CD4-positive, alpha-beta T cell (primary cell): ENCODE measurements at places on chromosomes 12 and 14.
A peak's percentile ranks its signal among the peaks of the same experiment; 100 is the strongest.

- no peak for DNase-seq
Observed at GRCh38 chr14:71647086-71647784, 285.0 kb upstream of the RGS6 start.

GRCh38 chr12:15090441-15090840 lies 117.6 kb downstream of the PDE6H start:
- no peak for DNase-seq

DNA sequence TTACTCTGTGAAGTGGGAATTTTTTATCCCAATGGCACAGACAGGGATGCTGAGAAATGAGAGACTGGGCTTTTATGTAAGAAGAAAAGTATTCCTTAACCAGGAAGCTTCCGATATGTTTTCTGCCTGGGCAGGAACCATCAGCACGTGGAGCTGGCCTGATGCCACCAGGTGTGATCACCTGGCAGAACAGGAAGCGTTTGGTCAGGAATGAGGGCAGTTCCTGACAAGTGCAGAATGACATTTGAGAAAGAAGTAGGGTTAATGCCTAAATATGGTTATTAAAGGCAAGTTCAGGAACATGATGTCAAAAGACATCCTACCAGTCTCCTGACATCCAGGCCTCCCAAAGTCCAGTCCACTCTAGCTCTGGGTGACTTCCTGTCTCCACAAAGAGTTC lies 210.3 kb downstream of the NUAK1 start:
- DNase-seq: no peak

- DNase-seq: no peak
Observed at GRCh38 chr12:3453990-3454680, 36.9 kb upstream of the PRMT8 start.

- no peak for DNase-seq
Observed at GRCh38 chr12:46785382-46785781, 40.4 kb downstream of the SLC38A4 start.

DNA sequence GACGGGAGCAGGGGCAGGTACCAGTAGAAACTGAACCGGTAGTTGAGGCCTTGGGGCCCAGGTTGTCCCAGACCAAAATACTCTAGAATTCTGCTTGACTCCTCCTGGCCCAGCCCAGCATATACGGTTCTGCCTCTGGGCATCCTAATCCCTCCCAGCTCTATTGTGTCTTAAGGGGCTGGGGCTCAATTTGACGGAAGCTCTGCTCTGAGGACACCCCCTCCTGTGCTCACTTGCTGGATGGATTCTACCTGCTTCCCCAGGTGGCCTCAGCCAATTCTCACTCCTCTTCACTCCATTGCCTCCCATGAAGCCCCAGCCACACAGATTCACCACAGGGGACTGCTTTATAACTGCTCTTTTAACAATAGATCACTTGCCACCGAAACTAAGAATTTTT lies 219.5 kb upstream of the FKBP4 start:
- DNase-seq: no peak

DNA sequence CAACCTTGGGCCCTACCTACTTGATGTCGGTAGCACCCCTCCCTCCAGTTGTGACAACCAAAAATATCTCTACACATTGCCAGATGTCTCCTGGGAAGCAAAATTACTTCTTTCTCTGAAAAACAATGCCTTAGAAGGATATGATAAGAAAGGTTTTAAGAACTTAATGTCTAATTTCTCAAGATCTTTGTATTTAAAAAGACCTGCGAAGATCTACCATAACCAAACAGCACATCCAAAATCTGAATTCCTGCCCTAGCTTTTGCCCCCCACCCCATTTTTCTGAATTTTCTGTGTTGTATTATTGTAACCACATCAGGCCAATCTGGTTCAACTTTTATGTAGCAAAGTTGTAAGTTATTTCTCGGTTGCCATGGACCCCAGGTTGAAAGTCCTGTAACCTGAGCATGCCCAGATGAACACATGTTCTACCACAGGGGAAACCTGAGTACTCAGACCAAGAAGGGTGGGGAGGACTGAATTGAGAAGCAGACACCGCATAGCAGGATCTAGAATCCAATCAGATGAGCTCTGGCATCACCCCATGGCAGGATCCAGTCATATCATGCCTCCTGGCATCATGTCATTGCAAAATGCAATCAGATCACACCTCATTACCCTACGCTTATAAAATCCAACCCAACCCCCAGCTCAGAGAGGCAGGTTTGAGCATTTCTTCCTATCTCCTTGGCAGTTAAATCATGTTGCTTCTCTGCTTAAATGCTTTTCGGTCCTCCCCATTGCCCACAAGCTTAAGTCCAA lies 8.7 kb downstream of the TMEM253 start:
- DNase-seq: no peak

DNA sequence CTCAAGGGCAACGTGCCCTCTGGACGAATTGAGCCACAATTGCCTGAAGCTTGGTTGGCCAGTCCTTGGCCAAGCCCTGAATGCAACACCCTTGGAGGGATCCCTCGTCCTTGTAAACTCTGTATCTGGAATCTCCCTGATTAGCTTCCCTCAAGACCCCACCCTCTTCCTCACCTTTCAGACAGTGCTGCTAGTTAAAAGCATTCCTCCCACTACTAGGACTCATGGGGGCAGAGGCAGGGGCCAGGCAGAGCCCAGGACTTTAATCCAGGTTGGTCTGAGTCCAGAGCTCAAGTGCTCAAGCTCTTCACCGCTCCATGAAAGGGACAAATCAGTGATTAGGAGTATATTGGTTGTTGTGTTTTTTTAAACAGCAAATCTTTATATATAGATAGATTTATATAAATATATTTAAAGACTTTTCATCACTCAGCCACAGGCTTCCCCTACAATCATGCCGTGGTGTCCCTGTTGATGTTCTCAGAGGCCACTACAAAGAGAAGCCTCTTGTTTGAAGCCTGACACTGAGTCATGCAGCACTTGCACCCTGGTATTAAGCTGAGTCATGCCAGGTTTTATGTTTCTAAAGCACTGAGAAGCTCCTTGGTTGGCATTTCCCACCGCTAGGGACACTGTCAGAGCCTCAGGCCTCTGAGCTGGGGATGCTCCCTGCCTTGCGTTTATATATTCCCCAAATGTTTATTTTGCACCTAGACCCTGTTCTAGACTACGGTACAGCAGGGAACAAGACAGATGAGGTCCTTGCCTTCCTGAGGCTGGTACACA lies 53.8 kb upstream of the GSC start:
- no peak for DNase-seq

DNA sequence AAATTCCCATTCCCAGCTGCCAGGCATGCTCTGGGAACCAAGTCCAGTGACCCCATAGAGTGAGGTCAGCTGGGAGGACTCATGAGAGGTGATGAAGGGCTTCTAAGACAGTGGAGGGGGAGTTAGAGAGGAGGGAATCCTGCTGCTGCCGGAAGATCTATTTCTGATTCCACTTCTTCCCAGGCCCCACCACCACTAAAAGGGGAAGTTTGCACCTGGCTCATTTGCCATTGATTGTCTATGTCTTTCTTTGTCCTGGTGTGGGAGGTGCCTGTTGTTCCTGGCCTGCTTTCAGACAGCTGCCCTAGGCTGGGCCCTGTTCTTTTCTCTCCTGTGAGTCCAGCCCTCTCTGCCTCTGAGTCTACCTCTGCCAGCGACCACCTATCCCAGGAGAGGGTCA lies 3.0 kb upstream of the KRT6A start:
- no peak for DNase-seq

GRCh38 chr12:28899951-28900350 lies 249.1 kb upstream of the FAR2 start:
- no peak for DNase-seq

- no peak for DNase-seq
Observed at GRCh38 chr12:110742096-110742717, 484 bp downstream of the PPP1CC start.

- no peak for DNase-seq
Observed at GRCh38 chr14:61560323-61560722, 135.0 kb upstream of the HIF1A start.

DNA sequence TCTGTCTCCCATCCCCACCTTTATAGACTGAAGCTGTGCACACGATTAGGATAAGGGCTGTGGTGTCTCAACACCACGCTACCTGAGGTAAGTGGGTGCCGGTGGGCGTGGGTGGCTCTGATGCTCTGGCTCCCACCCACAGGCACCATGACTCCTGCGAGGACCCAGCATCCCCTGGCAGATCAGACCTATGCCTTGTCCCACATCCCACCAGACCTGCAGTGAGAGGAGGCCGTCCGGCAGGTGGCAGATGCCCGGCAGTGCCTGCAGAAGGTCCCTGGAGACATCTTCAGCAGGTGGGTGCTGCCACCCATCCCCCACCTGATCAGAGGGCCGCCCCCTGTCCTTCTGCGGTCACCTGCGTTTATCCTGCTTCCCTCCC lies 104.4 kb upstream of the PRB2 start:
- DNase-seq: no peak

GRCh38 chr14:81533212-81533535 lies 479 bp downstream of the SEL1L start:
- no peak for DNase-seq

DNA sequence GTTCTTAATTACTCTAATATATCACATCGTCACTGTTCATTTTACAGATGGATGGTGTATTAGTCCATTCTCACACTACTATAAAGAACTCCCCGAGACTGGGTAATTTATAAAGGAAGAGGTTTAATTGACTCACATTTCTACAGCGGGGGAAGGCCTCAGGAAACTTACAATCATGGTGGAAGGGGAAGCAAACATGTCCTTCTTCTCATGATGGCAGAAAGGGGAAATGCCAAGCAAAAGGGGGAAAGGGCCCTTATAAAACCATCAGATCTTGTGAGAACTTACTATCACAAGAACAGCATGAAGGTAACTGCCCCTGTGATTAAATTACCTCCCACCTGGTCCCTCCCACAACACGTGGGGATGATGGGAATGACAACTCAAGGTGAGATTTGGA lies 6.5 kb downstream of the TMBIM4 start:
- no peak for DNase-seq

- no peak for DNase-seq
Observed at GRCh38 chr12:109607618-109608017, 34.0 kb downstream of the MVK start.

DNA sequence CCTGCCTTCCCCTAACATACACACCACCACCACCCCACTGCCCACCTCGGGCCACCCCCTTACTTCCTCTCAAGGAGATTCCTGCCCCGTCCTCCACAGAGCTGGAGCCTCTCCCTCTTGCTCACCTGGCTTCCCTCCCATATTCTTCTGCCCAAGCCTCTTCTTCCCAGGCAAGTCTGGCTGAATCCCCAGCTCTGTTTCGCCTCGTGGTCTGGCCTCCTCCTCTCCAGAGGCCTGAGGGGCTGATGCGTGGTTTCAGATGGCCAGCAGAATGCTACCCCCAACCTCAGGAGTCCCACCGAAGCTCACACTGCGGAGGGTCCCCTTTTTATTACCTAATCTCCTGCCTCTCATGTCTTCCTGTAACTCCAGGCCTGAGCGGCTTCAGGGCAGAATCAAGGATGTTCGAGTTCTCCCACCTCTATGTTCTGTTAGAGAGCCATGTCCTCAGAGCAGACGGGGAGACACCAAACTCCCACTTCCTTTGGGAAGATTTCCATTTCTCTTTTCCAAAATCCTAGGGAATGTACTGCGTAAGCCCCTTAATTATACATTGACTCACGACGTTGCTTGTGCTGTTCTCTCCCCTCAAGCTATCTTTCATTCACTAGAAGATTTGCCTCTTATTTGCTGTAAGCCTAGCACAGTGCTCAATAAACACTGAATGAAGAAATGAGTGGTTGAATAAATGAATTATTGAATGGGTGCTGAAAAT lies 33.9 kb upstream of the LTBP2 start:
- DNase-seq: no peak

GRCh38 chr12:7441216-7441615 lies 2.7 kb downstream of the CD163L1 start:
- DNase-seq: no peak

GRCh38 chr14:68814539-68815297 lies 21.9 kb upstream of the ZFP36L1 start:
- peak; percentile 50 for DNase-seq

GRCh38 chr14:42523666-42524065 lies 917.0 kb downstream of the LRFN5 start:
- no peak for DNase-seq

GRCh38 chr12:79897617-79898016 lies 37.3 kb downstream of the PPP1R12A start:
- DNase-seq: no peak

DNA sequence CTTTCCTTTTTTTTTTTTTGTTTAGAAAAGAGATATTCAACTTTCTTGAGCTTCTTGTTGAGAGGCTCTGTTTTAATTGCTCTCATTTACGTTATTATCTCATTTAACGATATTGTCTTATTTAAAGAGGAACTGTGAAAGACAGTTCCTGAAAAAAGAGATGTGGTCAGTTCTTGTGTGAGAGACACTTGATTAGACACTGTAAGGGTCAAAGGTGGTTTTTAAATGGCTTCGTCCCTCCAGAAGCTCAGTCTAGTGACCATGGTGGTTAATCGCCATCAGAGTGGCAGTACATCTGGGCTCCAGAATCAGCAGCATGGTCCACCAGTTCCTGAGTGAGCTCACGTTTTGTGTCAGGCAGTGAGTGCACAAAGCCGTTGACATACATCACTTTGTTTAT lies 57.9 kb upstream of the KCNA5 start:
- no peak for DNase-seq

GRCh38 chr12:124009781-124010180 lies 36.8 kb downstream of the ZNF664 start:
- DNase-seq: no peak

GRCh38 chr14:60222820-60223219 lies 26.2 kb upstream of the PPM1A start:
- DNase-seq: no peak

- DNase-seq: peak; percentile 44
Observed at GRCh38 chr14:71138448-71139293, 231.4 kb downstream of the PCNX1 start.

DNA sequence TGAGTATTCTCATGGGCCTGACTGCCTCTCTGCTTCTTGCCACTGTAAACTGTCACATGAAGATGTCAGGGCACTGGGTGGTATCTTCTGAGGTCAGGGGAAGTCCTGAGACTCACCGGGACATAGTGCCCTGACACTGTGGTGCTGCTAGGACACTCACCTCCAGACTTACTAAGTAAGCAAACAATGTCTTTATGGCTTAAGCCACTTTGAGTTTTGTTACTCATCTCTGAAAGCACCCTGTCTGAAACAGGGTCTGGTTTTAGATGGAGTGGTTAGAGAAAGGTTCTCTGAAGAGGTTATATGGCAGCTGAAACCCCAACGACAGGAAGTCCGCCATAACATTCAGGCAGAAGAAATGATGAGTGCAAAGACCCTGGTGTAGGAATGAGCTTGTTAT lies 22.7 kb downstream of the GPR19 start:
- no peak for DNase-seq

DNA sequence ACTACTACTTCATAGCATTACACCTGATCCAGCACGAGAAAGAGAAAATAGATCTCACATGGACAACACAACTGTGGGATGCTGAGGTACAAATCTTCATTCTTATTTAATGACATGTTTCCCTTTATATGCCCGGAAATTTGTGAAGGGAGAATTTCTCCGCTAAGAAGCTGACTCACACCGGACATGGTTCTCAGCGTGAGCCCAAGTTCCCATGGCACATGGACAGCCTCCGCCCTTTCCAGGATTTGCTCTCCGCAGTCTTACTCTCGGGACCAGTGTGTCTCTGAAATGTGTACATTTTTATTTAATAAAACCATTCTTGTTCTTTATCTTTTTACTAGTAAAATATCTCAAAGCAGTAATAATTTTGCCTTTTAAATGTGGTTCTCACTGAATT lies 1154.8 kb downstream of the TMEM121 start:
- no peak for DNase-seq
